ENCODE measurements at places on chromosomes 2 and 18. TPM values are rescaled to one million over a fixed set of nuclear protein-coding genes. Genes with fewer than 3 reads are reported as not detected.

DNA sequence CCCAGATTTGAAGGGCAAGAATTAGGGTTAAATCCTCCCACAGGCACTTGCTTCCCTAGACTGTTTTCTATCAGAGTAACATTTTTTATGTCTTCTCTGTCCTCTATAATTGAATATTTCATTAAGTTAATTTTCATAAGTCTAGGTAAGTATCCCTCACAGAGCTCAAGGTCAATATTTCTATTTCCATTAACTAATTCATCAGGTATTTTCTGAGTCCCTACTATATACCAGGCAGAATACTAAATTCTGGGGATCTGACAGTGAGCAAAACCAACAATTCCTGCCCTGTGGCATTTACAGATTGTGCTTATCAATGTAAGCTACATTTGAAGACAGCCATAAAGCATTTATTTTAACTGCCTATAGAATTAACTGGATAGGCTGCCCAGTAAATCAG, 86.4 kb upstream of the RBBP8 start:
- H3K4me1 ChIP-seq = peaks cover 32% of the 10 kb centered on the region
- H3K27ac ChIP-seq = no peak overlapping the region
- no peak for DNase-seq

DNA sequence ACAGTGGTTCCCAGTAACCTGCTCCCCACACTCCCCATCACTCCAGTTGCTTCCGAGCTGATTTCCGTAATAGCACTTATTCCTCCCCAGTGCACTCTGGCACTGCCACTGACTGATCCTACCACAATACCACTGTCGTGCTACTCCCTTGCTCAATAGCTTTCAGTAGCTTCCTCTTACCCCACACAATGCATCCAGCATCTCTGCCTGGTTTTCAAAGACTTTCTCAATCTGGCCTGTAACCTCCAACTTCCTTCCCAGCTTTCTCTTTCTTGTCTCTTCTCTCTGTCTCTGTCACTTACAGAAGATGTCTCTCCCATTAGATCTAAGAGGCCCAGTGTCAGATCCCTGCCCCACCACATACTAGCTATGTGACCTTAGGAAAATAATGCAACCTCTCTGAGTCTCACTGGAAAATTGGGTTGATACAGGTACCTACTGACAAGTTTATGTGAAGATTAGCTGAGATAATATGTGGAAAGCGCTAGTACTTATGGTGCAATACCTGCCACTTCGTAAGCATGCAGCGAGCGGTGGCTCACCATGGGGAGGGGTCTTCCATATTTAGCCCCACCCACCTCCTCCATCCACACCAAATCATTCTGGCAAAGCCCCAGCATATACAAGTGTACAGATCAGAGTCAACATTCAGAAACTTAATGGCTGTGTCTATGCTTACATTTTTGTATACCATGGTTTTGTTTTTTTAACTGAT, 36.7 kb downstream of the SFXN5 start:
- no peak for DNase-seq
- H3K4me1 ChIP-seq = peaks cover 40% of the 10 kb centered on the region
- H3K27me3 ChIP-seq = no peaks in the 10 kb centered on the region
- H3K36me3 ChIP-seq = no peaks in the 10 kb centered on the region

GRCh38 chr18:54950221-54950620, 9.0 kb downstream of the CCDC68 start:
- peaks cover 6% of the 10 kb centered on the region for H3K4me1 ChIP-seq
- H3K27me3 ChIP-seq = no peaks in the 10 kb centered on the region
- H3K4me3 ChIP-seq = no peak overlapping the region
- DNase-seq = peak; percentile 9
- H3K36me3 ChIP-seq = no peaks in the 10 kb centered on the region

- no peaks in the 10 kb centered on the region for H3K36me3 ChIP-seq
- H3K4me3 ChIP-seq = no peak overlapping the region
- no peak for DNase-seq
- H3K27ac ChIP-seq = no peak overlapping the region
Measured at GRCh38 chr2:3132966-3133365, 244.7 kb downstream of the EIPR1 start.

Gene SPC25
- 32.6 TPM for total RNA-seq

- no peaks in the 10 kb centered on the region for H3K36me3 ChIP-seq
- no peak for DNase-seq
- no peak overlapping the region for H3K4me3 ChIP-seq
- no peaks in the 10 kb centered on the region for H3K27me3 ChIP-seq
- H3K4me1 ChIP-seq = peaks cover 5% of the 10 kb centered on the region
- H3K27ac ChIP-seq = no peak overlapping the region
Measured at GRCh38 chr18:7198326-7198725, 32.6 kb upstream of the LRRC30 start.

GRCh38 chr2:168120310-168120709, 127.1 kb downstream of the STK39 start:
- H3K36me3 ChIP-seq = no peaks in the 10 kb centered on the region
- H3K4me3 ChIP-seq = no peak overlapping the region
- no peak overlapping the region for H3K27ac ChIP-seq
- no peaks in the 10 kb centered on the region for H3K27me3 ChIP-seq
